ENCODE measurements at places on chromosomes 2 and 18. TPM values are rescaled to one million over a fixed set of nuclear protein-coding genes. Genes with fewer than 3 reads are reported as not detected.

DNA sequence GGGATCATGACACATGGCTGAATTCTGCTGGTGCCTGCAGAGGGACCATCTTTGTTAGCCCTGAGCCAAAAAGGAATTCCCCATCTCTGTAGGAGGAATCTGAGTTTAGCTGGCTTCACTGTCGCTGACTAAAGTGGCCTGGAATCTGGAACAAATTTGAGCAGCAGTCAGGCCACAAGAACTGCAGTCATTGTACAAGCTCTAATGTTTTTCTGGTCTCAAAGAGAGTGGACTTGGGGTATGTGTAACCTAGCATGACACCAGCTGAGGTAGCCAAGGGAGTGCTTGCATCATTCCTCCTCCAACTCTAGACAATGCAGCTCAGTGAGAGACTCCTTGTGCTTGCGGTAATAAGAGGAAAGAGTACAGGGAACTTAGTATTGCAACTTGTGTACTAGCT is 539.1 kb upstream of the LRRTM4 start:
- DNase-seq, result no peak

GRCh38 chr18:22084547-22084946 is 84.8 kb upstream of the GATA6 start:
- DNase-seq, result no peak

GRCh38 chr2:226548732-226549131 is 250.9 kb downstream of the IRS1 start:
- DNase-seq, result no peak

DNA sequence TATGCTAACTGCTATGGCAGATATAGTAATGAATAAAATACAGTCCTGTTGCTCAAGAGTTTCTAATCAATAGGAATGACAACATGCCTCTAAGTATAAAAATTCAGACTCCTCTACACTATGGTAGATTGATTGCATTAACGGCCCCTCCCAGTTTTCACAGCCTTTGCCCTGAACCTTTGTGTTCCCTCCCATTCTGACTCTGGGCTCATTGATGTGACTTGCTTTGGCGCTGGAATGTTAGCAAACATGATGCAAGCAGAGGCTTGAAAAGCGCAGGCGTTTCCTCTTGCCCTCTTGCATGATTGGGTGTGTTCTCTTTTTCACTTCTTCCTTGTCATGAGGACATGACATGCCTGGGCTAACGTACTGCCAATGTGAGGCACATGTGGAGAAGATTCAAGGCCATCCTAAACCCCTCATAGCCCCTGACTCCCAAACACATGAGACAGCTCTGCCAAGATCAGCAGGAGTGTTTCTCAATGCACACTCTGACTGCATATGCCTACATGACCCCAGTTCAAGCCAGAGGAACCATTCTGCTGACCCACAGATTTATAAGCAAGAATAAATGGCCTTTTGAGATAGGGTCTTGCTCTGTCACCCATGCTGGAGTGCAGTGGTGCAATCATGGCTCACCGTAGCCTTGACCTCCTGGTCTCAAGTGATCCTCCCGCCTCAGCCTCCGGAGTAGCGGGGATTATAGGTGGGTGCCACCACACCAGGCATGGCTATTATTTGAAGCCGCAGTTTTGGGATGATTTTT is 49.7 kb upstream of the CD28 start:
- no peak for DNase-seq

GRCh38 chr18:58348517-58348916 is 280.4 kb downstream of the ALPK2 start:
- DNase-seq, result no peak

DNA sequence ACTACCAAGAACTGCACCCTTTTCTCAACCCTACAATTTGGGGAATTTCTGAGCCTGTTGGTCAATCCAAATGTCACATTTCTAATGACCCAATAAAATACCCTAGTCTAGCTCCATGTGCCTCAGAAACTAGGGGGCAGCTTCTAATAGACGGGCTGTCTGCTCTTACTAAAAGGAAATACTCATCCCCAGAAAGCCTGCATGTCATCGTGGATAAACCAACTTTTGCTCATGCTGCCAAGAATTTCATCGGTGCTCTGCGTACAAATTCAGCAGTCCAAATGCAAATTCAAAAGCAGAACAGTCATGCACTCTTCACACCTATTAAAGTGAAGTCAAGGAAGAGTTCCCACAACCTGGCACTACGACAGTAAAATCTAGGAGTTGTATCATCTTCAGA is 377.3 kb downstream of the LNPK start:
- no peak for DNase-seq

- no peak for DNase-seq
Measured at GRCh38 chr2:229179628-229180027, 91.5 kb downstream of the PID1 start.

GRCh38 chr2:128662051-128662471 is 343.4 kb upstream of the HS6ST1 start:
- no peak for DNase-seq

GRCh38 chr18:42392926-42393325 is 437.9 kb downstream of the PIK3C3 start:
- DNase-seq, result no peak

GRCh38 chr18:47077111-47077510 is 41.7 kb upstream of the ELOA2 start:
- DNase-seq, result no peak

ZSWIM2 gene
- polyA plus RNA-seq, result not detected

ABCG8 gene
- not detected for polyA plus RNA-seq

PLEKHA3 gene
- 4.1 TPM for polyA plus RNA-seq

Data from endothelial cell of umbilical vein (primary cell).